HS-27A (cell line): ENCODE measurements at places on chromosomes 4 and X.

- DNase-seq: no peak
These were observed 36.3 kb downstream of the HTT-AS start for GRCh38 chr4:3037957-3038461.

- no peak for DNase-seq
These were observed 76.9 kb downstream of the TMLHE start for GRCh38 chrX:155535866-155536265.

- DNase-seq: no peak
These were observed 77.6 kb downstream of the HDAC8 start for GRCh38 chrX:72495046-72495445.

GRCh38 chr4:113957956-113958355, 21.5 kb downstream of the ARSJ start:
- DNase-seq: no peak

- no peak for DNase-seq
These were observed 92.2 kb downstream of the ADGRL3 start for GRCh38 chr4:61292322-61292721.

DNA sequence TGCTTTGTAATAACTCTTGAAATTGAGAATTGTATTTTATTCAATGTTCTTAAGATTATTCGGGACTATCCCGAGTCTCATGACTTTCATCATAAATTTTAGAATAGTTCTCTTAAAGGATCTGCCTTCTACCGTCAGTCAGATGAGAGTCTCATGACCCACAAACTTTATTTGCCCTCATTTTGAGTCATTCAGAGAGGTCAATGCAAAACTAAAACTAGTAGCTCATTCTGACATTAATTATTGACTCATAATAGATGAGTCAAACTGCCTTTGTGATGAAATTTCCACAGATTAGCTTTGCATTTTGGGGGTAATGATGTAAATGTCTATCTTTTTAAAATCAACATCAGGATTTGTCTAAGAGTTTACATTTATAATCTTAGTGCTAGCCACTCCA, 1527.3 kb downstream of the TECRL start:
- DNase-seq: no peak

- no peak for DNase-seq
These were observed 102.0 kb downstream of the TSPAN5 start for GRCh38 chr4:98556451-98556850.

DNA sequence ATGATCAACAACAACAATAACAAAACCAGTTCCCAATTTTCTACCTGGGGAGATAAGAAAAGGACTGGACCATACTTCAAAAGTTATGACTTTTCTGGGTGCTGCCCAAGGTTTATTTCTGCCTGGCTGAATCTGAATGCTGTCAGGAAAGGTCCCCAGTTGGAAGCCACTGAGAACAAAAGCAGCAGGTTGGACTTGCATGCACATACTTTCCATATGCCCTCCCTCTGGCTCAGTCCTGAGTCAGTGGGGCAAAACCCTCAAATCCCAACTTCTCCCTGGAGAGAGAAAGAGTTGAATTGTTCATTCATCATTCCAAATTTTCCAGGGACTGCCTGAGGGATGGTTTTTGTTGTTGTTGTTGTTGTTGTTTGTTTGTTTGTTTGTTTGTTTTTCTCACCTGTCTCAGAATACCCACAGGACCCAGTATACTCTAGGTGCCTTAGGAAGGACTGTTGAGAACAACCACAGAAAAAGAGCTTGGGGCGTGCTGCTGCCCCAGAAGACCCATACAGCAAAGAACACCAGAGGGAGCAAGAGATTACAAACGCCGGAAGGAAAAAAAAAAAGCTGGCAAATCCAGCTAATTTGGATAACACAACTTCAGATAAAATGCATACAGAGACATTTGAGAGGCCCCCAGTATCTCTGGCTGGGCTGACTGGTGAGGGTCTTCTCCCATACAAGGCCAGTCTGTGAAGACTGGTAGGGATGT, 138.9 kb upstream of the INPP4B start:
- peak; percentile 9 for DNase-seq

DNA sequence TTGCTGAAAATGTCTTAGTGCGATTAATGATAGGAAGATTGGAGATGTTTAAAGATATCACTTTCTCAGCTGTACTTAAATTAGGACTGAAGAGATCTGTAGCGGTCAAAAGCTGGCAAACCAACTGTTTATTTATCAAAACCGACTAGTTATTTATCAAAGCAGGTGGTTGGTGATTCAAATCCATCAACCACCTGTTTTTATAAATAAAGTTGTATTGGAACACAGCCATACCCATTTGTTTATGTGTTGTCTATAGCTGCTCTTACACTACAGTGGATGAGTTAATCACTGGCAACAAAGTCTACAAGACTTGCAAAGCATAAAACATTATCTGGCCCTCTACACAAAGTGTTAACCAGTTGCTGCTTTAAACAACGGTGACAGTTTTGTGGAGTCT, 76.8 kb downstream of the IL15 start:
- no peak for DNase-seq

DNA sequence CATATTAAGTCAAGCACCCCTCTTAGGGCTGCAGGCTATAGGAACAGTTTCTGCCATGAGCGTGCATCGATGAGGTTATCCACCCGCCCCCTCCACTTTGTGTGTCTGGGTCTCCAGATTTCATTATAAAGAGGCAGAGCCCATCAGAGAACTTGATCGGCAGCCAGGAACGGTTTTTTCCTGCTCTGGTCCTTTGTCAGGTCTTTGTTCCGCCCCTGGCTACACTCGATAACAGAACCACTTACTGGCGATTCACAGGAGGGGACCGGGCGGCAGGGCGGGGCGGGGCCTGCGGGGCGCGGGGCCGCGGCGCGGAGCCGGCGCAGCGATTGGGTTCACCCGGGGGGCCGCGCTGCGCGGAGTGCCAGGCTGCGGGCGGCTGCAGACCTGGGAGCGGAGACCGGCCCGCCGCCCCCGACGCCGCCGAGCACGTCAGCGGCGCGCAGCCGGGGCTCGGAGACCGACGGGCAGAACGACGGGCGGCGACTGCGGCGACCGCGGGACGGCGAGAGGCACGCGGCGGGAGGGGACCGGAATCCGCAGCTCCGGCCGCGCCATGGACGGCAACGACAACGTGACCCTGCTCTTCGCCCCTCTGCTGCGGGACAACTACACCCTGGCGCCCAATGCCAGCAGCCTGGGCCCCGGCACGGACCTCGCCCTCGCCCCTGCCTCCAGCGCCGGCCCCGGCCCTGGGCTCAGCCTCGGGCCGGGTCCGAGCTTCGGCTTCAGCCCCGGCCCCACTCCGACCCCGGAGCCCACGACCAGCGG, at the start of gene SLC10A4:
TSS of gene SLC10A4 (plus strand) at position 338 of the 771 bp plus-strand sequence. CDS start at position 557, 219 bp downstream.
- no peak for DNase-seq

DNA sequence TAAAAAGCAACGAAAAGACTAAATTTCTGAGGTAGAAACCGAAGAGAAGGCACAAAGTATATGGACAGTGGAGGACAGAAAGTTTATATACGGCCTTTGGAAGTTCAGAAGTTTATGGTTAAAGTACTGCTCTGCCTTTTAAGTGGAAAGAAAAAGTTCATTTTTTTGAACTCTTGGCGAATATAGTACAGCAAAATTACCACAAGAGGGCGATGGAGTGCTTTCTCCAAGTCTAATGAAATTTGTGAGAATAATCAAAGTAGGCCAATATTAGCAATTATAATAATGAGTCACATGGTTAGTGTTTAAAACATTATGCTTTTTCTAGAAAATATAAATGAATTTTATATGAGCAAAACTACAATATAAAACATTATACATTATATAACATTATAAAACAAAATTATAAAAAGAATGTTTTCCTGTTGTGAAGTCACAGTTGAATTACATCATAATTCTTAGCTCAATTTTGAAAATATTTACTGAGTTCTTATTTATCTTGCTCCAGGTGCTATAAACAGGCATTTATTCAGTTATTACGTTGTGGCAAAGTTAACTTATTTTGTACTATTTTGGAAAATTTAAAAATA, 136.2 kb upstream of the BMPR1B start:
- no peak for DNase-seq

DNA sequence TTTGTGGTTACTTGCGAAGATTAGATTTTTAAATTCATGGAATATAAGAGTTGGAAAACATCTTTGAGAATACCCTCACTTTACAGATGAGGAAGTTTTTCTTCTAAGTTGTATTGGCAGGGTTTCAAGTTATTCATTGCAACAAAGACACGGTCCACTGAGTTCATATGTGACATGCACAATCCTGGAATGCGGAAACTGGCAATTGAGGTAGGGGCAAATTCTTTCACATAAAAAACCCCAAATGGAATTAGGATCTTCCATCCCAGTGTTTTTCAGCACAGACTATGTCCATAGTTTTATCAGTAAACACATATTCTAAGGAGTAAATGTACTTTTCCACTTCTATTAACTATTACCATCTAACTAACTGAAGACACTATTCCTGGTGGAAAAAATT, 81.8 kb upstream of the NAP1L5 start:
- DNase-seq: no peak

- DNase-seq: no peak
These were observed 16.8 kb upstream of the IGSF1 start for GRCh38 chrX:131305926-131306325.

GRCh38 chr4:52862639-52863161, 583 bp downstream of the RASL11B start:
- DNase-seq: no peak

DNA sequence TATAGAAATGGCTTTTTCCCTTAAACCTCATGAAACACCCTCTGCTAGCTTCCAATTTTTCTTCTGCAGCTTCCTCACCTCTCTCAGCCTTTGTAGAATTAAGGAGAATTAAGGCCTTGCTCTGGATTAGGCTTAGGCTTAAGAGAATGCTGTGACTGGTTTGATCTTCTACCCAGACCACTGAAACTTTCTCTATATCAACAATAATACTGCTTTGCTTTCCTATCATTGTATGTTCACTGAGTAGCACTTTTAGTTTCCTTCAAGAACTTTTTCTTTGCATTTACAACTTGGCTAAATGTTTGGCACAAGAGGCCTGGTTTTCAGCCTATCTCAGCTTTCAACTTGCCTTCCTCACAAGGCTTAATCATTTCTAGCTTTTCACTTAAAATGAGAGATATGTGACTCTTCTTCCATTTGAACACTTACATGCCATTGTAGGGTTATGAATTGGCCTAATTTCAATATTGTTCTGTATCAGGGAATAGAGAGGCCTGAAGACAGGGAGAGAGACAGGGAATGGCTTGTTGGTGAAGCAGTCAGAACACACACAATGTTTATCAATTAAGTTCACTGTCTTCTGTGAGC, 28.2 kb downstream of the TMEM154 start:
- DNase-seq: no peak

GRCh38 chr4:55071951-55072350, 53.4 kb downstream of the KDR start:
- no peak for DNase-seq

GRCh38 chr4:141473026-141473540, 163.3 kb upstream of the IL15 start:
- no peak for DNase-seq

GRCh38 chr4:30630431-30630830, 89.7 kb upstream of the PCDH7 start:
- no peak for DNase-seq

DNA sequence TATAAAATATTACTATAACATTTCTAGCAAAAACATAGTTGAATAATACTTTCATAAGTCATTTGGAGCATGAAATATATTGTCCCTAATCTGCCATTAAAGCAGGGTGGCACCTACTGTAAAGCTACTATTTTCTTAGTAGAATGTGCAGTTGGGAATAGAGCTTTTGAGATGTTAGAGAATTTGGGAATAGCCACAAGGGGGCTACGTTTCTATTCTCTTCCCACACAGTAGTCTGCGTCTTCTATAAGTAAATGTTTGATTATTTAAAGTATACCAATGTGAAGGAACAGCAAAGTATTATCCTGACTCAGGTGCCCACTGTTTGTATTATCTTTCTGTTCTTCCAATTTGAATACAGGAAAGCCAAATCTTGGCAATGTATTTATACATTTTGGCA, 323.2 kb upstream of the GIMD1 start:
- no peak for DNase-seq

DNA sequence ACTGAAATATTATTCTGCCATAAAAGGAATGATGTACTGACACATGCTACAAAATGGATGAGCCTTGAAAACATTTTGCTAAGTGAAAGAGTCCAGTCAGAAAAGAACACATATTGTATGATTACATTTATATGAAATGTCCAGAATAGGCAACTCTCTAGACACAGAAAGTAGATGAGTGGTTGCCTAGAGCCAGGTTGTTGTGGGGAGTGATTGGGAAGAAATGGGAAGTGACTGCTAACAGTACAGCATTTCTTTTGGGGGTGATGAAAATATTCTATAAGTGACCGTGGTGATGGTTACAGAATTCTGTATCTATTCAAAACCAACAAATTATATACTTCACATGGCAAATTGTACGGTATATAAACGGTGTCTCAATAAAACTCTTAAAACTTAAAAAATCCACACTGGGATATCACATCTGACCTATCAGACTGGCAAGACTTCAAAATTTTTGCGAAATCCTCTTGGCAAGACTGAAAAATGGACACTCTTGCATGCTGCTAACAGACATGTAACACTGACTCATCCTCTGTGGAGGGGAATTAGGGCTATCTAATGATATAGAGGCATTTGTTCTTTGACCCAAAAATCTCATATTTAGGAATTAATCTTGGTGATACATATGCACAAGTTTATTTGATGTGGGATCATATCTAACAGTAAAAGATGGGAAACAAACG, 71.8 kb downstream of the FAM13A start:
- peak; percentile 17 for DNase-seq

- no peak for DNase-seq
These were observed 410.4 kb downstream of the SPOCK3 start for GRCh38 chr4:166823848-166824247.

DNA sequence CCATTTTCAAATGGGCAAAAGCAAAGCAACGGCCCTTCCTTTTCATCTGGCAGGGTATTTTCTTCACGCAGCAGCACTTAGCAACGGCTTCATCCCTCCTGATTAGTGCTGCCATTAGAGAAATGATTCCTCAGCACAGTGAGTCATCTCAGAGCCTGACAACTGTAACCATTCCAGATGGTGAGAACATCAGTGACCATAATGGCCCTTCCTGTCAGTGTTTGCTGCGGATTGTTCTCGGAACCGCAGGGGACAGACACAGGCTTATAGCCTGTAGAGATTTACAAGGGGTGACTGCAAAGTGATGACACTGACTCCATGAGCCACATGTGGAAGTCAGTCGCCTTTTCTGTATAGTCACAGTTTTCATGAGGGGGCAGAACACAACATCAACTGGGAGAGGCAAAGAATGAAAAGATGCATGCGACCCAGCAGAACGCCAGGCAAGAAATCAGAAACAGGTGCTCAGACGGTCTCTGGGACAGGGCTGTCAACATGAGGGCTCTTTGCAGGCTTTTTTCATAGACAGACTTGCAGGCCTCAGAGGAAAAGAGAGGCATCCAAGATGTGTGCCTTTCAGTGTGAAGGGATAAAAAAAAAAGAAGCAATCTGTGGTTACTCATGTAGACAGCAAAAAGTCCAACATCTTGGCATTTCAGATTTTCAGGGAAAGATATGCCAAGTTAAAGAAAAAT, 69.9 kb upstream of the FBXW7 start:
- no peak for DNase-seq

- no peak for DNase-seq
These were observed 145.2 kb downstream of the TET2 start for GRCh38 chr4:105291925-105292324.

GRCh38 chr4:56976837-56977320, 527 bp downstream of the NOA1 start:
- DNase-seq: no peak

GRCh38 chrX:93673056-93673868, at the start of gene NAP1L3:
NAP1L3 (minus strand) TSS chrX:93673578; CDS start chrX:93673304, 274 bp downstream.
- DNase-seq: no peak

GRCh38 chr4:18021470-18021719, 160 bp downstream of the LCORL start:
- DNase-seq: no peak
